ENCODE measurements at places on chromosomes 1 and 21.

- DNase-seq, result peak; percentile 71
Measured at GRCh38 chr1:119611701-119612113, 36.4 kb downstream of the ZNF697 start.

DNA sequence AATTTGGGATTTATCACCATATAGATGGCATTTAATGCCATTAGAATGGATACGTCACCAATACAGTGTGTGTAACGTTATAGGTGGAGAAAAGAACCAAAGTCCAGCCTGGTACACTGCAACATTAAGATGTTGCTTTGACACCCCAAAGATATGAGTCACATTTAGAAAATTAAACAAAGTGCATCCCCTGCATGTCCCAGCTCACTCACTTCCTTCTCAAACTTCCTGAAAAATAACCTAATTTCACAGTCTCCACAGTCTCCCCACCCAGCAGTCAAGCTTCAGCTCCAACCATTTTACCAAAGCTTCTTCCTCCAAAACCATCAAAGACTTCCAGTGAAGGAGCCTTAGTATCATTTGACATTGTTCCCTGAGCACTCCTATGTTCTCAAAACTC, 111.9 kb downstream of the OMA1 start:
- no peak for DNase-seq

DNA sequence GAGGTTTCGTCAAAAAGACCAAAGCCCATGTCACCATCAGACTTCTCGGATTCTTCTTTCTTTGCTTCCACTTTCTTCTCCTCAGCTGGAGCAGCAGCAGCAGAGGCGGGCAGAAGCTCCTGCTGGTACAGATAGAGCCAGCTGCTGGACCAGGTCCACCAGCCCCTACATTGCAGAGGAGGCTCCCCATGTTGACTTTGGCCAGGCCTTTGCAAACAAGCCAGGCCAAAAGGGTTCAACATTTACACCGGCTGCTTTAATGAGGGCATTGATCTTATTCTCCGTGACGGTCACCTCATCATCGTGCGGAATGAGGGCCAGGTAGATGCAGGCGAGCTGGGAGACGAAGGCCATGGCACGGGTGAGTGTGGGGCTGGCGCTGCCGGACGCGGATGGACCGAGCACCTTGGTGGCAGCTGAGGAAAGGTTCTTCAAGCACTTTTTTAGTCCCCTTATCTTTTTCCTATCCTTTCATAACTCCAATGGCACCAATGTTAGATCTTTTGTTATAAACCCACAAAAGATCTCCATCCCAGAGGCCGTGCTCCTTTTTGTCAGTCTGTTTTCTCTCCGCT, 358.5 kb downstream of the RGS7 start:
- no peak for DNase-seq

GRCh38 chr1:244369256-244370057, 82.3 kb downstream of the ADSS2 start:
- DNase-seq, result no peak

DNA sequence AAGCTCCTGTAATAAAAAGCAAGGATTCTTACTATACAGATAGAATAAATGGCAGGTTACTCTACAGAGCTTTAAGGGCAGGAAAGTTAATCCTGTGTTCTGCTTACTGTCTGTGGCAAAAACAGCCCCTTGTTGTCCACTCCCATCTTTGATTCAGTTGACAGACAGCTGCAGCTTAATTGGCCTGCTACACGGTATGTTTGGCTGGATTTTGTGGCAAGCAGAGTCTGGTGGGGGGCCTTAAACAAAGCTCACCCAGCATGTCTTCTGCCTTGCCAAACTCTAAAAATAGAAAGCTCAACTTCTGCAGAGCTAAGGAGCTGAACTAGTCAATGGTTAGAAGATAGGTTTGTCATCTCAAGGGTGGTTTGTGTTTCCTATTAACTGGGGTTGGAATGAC, 407.2 kb downstream of the HLX start:
- no peak for DNase-seq

Data from activated CD4-positive, alpha-beta T cell treated with anti-CD3 and anti-CD28 coated beads, Interleukin-2, amount 50 U/mL, for 16 hours (primary cell).